ENCODE measurements at places on chromosomes 2 and 18.

GRCh38 chr2:173354582-173355131, at the start of gene CDCA7:
CDCA7 (plus strand) TSS chr2:173354872; CDS start chr2:173354964, 92 bp downstream.
- peak; percentile 50 for DNase-seq

GRCh38 chr18:76385681-76385975, 109.4 kb downstream of the ZNF516 start:
- no peak for DNase-seq

DNA sequence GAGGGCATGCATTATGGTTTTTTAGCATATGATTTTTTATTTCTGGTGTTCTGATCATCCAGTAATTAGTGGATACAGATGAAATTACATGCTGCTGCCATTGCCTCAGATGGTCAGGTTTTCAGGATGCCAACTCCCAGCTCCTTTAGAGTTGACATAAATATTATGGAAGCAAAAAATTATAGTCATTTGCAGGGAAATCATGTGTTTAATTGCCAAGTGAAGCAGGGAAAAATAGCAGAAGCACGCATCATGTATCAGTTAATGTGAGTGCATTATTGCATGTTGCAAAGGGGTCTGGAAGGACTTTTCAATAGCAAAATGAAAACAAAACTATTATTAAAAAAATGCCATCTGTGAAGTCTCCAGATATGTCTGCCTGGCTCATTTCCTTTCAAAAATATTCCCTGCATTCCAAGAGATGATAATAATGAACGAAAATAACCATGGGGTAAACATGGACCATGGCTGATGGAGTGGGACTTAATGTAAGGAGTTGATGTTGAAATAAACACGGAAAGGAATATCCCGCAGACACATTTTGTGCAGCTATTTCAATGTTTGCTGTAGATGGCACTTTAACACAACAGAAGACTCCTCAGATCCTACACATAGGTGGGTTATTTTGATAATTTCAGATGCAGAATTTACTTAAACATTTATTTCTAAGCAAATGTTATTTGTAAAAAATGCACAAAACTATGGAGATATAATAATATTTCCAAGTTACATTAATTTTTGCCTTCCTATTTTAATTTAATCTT, 87.7 kb upstream of the DYNAP start:
- DNase-seq: no peak

- DNase-seq: peak; percentile 74
Measured at GRCh38 chr2:105114551-105114950, 76.7 kb downstream of the MRPS9 start.

DNA sequence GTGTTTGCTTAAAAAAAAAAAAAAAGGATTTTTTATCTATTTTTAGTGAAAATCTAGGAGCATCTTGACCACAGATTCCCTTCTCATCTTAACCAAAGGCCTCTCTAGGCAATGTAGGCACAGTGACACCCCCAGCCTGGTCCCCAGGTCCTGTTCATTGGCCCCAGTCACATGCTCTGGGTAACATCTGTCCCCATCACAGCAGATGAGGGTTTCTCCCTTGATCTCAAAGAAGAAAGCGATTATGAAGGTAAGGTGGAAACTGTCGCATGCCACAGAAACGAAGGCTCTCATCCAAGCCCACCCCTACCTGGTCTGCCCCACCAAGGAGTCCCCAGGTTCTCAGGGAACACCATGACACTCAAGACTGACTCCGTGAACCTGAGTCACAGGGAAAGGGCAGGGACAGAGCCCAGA, 4.7 kb downstream of the HS6ST1 start:
- no peak for DNase-seq

- peak; percentile 9 for DNase-seq
Measured at GRCh38 chr2:25651782-25652455, 21.5 kb downstream of the DTNB start.

- DNase-seq: no peak
Measured at GRCh38 chr2:6794448-6794847, 71.3 kb downstream of the CMPK2 start.

All from suppressor macrophage treated with lipopolysaccharide for 1 hour (primary cell).